ENCODE measurements at places on chromosomes 13 and 19.

- DNase-seq = no peak
Observed at GRCh38 chr13:106710266-106710665, 142.3 kb upstream of the ARGLU1 start.

- DNase-seq = no peak
Observed at GRCh38 chr19:37227996-37228395, 10.0 kb downstream of the ZNF383 start.

DNA sequence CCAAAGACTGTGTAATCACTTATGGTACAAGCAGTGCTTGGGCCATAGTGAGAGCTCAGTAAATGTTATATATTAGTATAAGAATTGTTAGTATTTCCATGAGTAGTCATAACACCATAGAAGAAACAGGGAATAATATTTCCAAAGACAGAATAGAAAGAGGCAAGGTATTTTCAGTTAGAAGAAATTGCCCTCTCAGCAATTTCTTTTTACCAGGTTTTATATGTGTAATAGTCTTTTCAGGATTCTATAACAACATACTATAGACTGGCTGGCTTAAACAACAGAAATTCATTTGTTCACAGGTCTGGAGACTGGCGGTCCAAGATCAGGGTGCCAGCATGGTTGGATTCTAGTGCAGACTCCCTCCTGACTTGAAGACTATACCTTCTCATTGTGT lies 485.7 kb downstream of the FOXO1 start:
- DNase-seq = no peak

- DNase-seq = no peak
Observed at GRCh38 chr19:33286899-33287298, 15.4 kb downstream of the CEBPA start.

DNA sequence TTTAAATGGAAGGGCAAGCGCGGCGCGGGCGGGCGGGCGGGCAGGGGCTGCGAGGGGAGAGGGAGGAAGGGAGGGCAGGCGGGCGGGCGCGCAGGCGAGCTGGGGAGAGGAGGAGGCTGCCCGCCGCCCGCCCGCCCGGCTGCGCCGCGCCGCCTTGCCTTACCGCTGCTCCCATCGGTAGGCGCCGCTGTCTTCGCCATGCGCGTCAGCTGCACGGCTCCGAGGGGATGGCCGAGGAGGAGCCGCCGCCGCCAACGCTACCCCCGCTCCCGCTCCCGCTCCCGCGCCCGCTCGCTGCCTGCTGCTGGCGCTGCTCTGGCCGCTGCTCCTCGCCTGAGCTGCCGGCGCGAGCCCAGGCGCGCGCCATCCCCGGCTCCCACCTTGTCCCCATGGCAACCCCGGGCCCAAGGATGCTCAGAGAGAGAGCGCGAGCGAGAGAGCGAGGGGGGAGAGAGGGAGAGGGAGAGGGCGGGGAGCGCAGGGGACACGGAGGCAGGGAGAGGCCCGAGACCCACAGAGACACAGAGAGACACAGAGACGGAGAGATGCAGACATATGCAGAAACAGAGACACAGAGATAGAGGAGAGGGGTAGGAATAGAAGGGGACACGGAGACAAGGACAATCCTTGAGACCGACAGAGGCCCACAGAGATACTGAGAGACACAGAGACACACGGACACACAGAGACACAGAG lies 40.3 kb downstream of the DEDD2 start:
- peak; percentile 77 for DNase-seq

- no peak for DNase-seq
Observed at GRCh38 chr13:86710896-86711295, 911.7 kb upstream of the SLITRK6 start.

- DNase-seq = peak; percentile 65
Observed at GRCh38 chr13:26051657-26052311, at the start of gene SHISA2. Gene SHISA2, minus strand, starts transcription at chr13:26052016. Its CDS starts 1,041 bp downstream, at chr13:26050975.
